ENCODE measurements at places on chromosomes 7 and 10.

GRCh38 chr10:126042354-126042753 is 146.0 kb downstream of the FANK1 start:
- DNase-seq = no peak

DNA sequence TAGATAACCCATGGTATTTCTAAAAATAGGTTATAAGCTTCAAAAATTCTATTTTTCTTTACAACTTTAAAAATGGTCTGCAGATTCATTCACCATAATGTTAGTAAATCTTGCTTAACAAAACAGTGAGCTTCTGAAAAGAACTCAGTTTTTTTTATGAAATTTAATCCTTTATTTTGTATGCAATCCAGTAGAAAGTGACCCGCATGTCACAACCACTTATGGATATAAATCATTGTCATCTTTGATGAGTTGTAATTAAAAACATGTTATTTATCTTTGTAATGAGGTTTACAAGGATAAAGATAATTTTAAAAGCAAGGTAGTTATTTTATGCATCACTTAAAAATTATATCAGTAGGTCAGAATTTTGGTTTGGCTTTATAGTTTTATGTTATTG is 173.5 kb upstream of the SEMA3A start:
- DNase-seq = no peak

GRCh38 chr10:121753726-121754476 is 155.7 kb upstream of the FGFR2 start:
- no peak for DNase-seq

DNA sequence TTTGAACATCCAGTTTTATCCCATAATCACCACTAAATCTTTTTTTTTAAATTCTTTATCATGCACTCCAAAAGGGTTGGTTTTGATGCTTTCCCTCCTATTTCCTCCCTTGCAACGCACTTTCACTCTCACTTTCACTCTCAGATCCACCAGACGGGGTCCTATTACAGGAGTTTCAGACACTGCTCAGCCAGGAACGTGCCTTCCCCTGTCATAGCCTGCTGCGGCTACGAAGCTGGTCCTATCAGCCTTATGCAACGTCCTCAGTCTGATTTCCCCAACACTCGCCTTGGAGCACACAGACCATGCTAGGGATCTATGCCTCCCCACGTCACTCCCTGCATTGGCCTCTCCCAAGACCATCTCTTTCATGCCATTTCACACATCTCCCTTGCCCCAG is 23.4 kb downstream of the ZPBP start:
- DNase-seq = no peak

DNA sequence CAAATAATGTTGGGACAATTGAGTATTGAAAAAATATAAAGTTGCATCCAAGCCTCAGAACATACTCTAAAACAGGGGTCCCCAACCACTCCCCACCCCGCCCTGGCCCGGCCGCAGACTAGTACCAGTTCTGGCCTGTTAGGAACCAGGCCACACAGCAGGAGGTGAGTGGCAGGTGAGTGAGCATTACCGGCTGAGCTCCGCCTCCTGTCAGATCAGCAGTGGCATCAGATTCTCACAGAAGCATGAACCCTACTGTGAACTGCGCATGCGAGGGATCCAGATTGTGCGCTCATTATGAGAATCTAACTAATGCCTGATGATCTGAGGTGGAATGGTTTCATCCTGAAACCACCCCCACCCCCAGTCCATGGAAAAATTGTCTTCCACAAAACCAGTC is 19.4 kb downstream of the HIPK2 start:
- no peak for DNase-seq

GRCh38 chr10:24229909-24230308 is 21.0 kb downstream of the KIAA1217 start:
- DNase-seq = no peak
